ENCODE measurements at places on chromosomes 16 and 17.
A peak's percentile ranks its signal among the peaks of the same experiment; 100 is the strongest.

DNA sequence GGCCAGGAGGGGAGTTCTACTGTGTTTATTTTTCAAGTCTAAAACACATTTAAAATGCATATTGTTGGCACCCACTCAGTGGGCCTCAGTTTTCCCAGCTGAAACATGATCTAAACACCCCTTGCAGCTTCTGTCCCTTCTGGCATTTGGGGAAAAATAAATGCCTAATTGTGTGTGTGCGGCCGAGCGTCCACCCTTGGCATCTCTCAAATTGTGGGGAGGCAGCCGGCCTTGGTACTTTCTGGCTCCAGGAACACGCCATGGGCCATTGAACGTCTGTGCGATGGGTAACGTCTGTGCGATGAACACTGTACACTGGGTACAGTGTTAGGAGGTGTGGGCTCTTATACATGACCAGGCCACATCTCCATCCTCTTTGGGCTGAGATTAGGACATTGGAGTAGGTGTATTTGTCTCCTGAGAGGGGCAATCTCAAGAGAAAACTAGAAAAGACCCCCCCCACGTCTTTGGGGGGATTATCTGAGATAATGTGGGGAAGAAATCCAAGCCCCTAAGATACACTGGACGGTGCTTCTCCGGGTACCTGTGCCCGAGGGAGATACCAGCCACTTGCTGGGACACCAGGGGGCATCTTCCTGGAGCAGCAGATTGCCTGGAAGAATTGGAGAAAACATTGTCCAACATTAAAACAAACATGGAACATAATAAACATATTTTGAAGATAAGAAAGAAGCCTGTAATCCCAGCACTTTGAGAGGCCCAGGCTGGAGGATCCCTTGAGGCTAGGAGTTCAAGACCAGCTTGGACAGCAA, 54.9 kb downstream of the RAB11FIP4 start:
- DNase-seq = no peak

GRCh38 chr17:82332669-82333278, 792 bp downstream of the SECTM1 start:
- no peak for DNase-seq

DNA sequence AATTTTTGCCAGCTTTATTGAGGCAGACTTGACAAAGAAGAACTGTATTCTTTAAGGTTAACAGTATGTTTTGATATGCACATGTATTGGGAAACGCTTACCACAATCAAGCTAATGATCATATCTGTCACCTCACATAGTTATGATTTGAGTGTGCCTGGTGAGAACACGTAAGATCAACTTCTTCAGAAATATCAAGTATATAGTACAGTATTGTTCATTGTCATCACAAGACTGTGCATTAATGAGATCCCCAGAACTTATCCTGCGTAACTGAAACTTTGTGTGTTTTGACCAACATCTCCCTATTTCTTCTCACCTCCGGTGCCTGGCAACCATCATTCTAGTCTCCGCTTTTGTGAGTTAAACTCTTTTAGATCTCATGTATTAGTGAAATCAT, 756.4 kb upstream of the EEF2KMT start:
- no peak for DNase-seq

DNA sequence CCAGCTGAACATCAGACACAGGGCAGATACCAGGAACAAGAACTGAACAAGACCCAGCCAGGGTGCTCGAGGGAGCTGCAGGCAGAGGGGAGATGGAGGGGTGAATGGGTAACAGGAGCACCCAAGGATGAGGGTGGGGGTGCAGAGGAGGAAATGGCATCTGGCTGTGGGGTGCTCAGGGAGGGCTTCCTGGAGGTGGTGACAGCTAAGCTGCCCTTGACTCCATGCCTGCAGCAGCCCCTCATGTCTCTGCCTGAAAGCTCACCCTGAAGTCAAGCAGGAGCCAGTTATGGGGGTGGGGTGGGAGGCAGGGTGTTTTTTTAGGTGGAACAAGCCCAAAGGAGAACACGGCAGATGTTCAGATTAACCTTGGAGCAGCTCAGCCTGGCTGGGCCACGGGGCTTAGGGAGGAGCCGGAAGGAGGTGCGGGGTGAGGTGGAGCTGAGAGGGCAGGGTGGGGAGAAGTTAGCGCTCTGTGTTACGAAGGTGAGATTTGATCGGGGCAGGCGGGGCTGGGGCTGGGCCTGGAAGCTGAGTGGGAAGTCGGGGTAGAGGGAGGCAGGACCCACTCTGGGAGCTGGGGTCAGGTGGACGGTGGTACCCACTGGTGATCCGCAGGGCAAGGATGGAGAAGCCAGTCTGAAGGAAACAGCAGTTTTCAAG, 143.0 kb downstream of the ENGASE start:
- DNase-seq = no peak

DNA sequence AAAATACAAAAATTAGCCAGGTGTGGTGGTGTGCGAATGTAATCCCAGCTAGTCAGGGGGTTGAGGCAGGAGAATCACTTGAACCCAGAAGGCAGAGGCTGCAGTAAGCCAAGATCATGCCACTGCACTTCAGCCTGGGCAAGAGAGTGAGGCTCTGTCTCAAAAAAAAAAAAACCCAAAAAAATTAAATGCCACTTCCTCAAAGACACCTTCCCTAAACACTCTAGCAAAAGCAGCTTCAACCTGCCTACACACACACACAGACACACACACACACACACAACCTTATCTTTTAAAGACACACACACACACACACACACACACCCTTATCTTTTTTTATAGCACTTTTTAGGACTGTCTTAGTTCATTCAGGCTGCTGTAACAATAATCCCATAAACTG, 201.7 kb upstream of the PSMD7 start:
- DNase-seq = no peak

DNA sequence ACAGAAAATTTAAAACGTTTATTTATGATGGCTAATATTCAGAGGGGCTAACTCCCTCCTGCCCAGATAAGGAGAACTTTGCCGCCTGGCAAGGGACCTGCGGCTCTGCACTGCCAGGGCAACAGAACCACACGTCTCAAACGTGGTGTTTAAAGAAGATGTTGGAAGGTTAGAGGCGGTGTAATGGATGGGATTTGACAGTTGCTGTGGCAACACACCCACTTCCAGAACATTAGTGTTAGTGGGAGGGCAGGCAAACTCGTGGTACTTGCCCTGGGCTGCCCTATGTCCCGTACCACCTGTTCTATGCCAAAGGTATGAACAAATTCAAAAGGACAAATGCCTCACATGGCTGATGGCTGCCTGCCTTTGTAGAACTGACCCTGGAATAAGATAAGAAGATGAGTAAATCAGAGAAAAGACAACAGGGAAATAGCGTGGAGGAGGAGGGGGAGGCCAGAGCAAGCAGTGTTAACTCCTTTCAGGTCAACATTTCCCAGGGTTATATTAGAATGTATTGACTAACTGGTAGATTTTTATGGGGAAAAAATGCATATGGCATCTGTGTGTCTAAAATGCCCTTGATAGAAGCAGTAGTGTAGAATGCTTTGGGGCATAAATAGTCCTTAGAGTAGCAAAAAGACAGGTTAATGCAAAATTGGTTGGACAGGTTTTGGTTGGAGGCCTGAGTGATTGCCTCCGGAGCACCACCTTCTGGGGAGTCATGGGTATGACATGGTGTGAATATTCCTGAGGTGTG, 30.8 kb downstream of the HLF start:
- no peak for DNase-seq

DNA sequence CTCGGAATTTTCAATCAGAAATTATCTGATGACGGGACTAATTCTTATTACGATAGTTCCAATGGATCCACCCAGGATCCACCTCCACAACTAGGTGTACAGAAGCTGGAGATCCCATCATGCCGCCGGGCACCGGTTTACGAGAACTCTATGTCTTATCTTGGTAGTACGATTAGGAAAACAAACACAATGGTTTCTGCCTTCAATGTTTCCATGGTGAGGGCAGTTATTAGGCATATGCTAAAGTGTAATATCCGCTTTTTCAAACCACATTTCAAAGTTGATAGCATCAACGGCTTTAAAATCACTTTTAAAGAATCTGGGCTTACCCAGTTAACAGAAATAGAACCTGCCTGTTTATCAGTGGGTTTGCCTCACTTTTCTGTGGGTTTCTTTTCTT, 705.7 kb downstream of the MAF start:
- no peak for DNase-seq

DNA sequence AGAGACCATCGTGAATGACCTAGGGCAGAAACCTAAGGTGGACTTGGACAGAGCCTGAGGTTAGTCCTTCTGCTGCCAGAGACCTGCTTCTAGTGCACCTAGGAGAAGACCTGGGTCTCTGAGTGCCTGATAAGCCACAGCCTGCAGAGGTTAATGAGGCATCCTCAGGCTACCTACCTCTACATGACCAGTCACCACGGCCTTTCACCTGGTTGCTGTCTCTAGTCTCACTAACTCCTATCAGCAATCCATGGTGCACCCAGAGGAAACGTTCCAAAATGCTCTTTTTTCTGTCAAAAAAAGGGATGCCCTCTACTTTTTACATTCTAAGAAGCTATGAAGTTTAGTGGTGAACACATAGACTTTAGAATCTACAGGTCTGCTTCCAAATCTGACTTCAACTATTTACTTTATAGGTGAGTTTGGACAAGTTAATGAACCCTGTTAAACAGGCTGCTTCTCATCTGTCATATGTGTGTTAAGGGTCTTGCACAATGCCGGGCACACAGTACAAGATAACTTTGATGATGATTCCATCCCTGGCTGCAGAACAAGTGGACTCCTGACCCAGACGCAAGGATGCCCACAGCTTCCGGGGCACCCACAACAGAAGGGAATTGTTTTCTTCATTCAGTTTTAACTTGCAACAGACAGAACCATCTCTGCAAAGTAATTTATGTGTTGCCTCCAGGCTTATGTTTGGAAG, 469.9 kb upstream of the CDH5 start:
- DNase-seq = no peak

DNA sequence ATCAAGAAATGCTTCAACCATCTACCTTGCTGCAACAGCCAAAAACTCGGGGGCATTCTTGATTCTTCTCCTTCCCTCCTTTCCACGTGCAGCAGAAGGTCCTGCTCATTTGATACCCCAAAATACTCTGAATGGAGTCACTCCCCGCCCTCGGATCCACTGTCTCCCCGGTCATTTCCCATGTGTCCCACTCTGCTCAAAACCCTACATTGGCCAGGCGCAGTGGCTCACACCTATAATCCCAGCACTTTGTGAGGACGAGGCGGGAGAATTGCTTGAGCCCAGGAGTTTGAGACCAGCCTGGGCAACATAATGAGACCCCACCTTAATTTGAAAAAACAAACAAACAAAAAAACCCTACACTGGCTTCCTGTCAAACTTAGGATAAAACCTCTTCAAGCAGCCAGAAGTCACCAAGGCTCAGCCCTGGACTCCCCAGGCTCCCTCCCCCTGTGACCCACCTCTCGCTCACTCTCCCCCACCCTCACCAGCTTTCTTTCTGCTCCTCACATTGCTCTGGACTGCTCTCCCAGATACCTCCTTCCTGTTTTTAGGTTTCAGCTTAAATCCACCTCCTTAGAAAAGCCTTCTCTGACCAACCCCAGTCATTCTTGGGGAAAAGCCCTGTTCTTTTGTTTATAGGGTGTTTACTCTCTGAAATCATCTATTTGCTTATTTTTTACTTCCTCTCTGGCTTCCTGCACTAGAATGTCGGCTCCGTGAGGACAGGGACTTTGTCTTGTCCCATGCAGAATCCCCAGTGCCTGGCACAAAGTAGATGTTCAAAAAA, 2.8 kb downstream of the SLC13A2 start:
- peak; percentile 18 for DNase-seq

GRCh38 chr16:82187829-82188228, 17.8 kb upstream of the MPHOSPH6 start:
- no peak for DNase-seq

- peak; percentile 81 for DNase-seq
Measured at GRCh38 chr16:67311607-67312488, 14.7 kb downstream of the KCTD19 start.

GRCh38 chr16:11114366-11115164, 141.4 kb downstream of the SOCS1 start:
- DNase-seq = peak; percentile 85

- DNase-seq = no peak
Measured at GRCh38 chr17:8117980-8118768, at the start of gene ALOXE3. Gene ALOXE3 (minus strand): TSS chr17:8118514. CDS start chr17:8117990, 524 bp downstream.

DNA sequence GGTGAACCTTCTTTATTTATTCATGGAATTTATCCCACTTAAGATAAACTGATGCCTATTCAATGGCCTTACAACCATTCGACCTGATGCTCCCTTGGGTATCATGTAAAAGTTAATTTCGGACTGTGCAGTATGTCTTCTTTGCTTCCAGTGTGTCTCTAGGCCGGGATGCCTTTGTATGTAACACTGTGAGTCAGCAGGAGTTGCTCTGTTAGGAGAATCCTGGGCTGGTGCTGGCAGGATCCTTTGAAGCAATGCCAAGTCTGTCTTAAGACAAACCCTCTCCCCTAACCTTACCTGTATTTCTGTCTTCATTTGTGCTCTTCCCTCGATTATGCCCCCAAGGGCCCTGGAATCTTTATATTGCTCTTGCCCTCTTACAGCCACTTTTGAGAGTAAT, 37.9 kb upstream of the ABCA8 start:
- DNase-seq = no peak

DNA sequence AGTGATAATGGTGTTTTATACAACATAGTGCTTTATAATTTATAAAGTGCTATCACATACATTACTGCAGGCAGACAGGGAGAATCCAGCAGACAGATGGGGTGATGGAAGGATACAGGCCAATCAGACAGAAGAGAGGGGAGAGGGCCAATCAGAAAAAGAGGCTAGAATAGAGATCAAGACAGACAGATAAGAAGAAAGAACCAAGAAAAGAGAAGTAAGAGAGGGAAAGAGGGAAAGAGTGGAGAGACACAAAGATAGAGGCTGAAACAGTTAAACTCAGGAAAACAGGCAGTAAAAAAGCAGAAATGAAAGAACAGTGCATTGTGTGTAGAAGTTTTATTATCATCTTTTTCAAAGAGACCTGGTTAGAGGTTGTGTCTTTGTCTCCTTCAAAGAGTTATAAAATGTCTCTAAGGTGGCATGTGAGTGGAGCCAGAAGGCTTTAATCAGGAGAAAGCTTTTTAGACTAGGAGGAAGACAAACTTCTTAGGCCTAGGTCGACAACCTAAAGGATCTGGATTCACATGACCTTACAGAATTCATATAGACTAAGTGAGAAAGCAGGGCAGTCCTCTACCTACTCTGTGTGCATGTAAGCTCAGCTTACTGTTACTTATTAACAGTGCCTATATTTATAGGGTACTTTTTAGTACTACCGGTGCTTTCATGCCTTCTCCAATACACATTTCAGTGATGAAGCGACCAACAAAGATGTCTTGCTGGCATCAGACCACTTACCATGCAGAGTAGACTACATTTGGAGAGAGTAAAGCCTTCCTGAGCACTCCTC, 8.3 kb upstream of the CHD3 start:
- DNase-seq = no peak

Measured in natural killer cell treated with Interleukin-12 subunit alpha and Interleukin-12 subunit beta and Interleukin-15 and Interleukin-18, amount 100 ng/mL, for 72 hours (primary cell).